ENCODE measurements at places on chromosomes 12 and 14.

GRCh38 chr14:100224229-100224866, 14.6 kb upstream of the YY1 start:
- DNase-seq, result no peak

- DNase-seq, result no peak
Observed at GRCh38 chr12:19546027-19546426, 106.7 kb downstream of the AEBP2 start.

DNA sequence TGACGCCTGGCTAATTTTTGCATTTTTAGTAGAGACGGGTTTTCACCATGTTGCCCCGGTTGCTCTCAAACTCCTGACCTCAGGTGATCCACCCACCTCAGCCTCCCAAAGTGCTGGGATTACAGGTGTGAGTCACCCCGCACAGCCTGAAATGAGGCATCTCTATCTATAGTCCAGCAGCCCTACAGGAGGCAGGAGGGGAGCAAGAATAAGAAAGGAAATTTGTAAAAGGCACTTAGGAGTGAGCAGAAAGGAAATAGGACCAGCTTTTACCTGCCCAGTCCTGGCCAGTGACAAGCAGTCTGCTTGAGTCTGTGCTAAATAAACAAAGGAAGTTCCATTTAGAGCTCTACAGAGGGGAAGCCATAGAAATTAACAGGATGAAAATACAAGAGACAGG, 15.0 kb upstream of the PSMA6 start:
- DNase-seq, result no peak

DNA sequence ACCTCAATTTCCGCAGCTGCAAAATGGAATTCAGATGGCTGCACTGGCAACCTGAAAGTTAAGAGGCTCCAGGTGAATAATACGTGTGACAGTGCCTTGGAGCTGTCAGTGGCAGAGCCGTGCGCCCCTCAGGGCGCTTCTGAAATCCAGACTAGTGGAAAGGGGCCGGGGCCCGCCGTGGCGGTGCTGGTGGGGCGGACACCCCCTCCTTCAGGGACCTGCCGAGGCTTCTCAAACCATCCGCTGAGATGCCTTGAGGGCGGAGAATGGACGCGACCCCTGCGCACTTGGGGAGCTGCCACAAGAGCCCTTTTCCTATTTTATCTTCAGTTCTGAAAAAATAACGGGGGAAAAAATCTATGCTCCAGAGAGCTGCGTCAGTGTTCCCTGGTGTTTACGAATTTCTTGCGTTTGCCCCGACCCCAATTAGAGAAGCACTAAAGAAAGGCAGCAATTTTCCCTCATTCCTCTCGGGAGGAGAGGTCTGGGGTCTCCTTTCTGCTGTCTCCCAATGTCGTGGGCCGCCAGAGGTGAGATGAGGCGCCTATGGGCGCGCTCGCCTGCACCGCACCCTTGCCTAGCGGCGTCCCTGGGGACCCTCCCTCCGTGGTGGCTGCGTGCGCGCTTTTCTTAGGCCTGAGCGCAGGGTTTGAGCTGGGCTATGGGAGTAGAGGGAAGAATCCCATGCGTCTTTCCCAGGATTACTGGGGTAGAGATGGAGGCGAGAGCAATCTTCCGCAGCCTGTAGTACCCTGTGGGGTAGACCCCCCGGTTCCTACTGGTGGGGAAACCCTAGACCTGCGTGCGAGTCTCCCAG, 2.2 kb downstream of the NOS1 start:
- DNase-seq, result no peak

GRCh38 chr14:91925001-91925726, 22.3 kb downstream of the FBLN5 start:
- no peak for DNase-seq

- DNase-seq, result no peak
Observed at GRCh38 chr14:77270361-77271112, 469 bp downstream of the NGB start.

- DNase-seq, result no peak
Observed at GRCh38 chr14:49550286-49551184, 35.6 kb downstream of the RPS29 start.

GRCh38 chr14:30443368-30444007, 115.5 kb upstream of the G2E3 start:
- no peak for DNase-seq

DNA sequence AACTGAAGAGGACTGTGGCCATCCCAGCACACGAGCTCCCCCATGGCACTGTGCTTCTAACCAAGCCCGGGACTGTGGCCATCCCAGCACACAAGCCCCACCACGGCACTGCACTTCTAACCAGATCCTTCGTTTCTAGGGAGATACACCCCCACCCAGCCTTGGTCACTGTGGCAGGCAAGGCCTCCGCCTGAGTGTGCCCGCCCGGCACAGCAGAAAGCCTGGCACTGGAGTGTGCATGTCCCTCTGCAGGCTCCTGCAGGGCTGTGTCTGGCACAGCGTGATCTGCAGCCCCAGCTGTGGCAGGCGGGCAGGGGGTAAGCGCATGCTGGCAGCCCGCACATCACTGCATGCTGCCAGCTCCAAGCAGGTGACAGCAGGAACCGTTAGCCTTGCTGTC, 49.8 kb downstream of the CCDC85C start:
- no peak for DNase-seq

GRCh38 chr12:129234209-129234608, 380.9 kb downstream of the GLT1D1 start:
- DNase-seq, result no peak

- DNase-seq, result no peak
Observed at GRCh38 chr12:74129702-74130101, 407.9 kb upstream of the ATXN7L3B start.

DNA sequence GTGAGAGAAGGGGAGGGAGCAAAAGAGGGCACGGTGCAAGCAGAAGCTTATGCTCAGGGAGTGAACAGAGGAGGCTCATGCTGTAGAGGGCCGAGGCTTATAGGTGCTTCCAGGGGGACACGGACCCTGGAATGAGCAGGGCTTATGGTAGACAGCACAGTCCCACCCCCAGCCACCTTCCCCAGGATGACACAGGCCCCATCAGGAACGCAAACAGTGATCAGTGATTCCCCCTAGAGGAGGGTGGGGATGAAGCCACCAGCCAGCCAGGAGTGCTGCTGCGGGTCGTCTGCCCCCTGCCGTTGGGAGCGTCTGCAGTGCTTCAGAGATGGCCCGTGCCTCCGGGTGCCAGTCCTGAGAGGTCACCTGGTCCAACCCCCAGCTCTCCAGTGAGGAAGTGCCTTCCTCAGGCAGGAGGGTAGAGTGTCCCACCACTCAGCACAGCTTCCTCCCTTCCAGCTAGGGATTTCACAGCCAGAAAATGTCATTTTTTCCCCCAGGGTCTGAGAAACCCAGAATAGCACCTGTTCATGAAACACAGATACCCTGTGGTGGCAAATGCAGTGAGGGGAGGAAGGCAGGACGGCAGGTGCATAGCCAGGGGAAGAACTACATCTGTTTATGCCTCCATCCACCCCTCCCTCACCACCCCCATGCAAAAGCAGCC, 60.7 kb downstream of the SLC6A12 start:
- DNase-seq, result peak; percentile 73

GRCh38 chr14:99354166-99354875, 82.3 kb upstream of the BCL11B start:
- no peak for DNase-seq

GRCh38 chr14:49882826-49883694, 9.8 kb upstream of the ARF6 start:
- peak; percentile 46 for DNase-seq

DNA sequence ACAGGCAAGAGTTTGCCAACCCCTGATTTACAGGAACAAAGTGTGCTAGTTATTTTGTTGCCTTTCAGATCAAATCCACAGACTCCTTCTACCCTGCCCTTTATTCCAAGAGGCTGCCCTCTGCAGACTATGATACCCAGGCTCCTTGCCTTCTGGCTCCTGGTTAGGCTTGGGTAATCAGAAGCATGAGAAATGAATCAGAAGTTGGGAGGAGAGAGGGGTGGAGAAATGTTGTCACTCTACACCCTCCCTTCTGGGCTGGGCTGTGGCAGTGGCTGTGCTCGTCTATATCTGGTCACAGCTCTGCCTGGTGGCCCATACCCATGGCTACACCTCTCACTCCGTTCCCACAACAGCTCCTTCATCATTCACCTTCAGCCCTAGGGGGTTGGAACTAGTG, 204.6 kb upstream of the PLXNC1 start:
- DNase-seq, result no peak

GRCh38 chr14:95876761-95877538, at the start of gene TUNAR:
TSS of gene TUNAR (plus strand) at chr14:95876832.
- no peak for DNase-seq

DNA sequence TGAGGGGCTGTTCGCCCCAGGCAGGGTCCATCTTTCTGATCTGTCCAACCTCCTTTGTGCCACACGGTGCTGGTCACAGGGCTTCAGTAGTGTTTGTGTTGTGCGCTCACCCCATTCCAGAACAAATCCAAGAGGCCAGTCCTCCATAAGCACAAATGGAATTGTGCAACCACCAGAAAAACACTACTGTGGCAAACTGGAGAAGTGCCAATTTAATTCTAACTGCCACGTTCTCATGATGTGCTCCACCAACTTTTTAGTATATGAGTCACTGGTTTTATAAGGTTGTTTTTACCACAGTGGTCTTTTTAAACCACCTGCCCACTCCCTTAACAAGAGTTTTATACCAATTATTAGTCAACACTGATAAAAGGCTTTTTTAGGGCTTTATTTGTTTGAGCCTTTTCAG, 380.2 kb downstream of the NAV3 start:
- no peak for DNase-seq

GRCh38 chr12:111635524-111635923, 36.4 kb upstream of the ATXN2 start:
- DNase-seq, result peak; percentile 28

GRCh38 chr12:2214411-2214810, 161.6 kb downstream of the CACNA1C start:
- DNase-seq, result no peak

DNA sequence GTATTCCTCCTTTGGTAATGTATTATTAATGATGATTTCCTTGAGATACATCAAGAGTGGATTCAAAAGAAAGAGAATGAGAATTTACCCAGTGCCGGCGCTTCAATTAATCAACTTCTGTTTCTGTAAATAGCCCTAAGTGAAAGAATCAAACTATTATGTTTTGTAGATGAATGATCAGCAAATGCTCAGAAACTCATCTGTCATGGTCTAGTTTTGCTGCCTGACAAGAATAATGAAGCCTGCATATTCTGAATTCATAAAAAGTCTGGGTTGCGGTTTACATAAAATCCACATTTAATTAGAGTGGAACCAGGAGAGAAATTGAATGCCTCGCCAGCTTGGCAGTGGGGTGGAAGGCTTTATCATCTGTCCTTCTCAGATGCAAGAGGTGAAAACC, 325.3 kb downstream of the GALC start:
- DNase-seq, result no peak

DNA sequence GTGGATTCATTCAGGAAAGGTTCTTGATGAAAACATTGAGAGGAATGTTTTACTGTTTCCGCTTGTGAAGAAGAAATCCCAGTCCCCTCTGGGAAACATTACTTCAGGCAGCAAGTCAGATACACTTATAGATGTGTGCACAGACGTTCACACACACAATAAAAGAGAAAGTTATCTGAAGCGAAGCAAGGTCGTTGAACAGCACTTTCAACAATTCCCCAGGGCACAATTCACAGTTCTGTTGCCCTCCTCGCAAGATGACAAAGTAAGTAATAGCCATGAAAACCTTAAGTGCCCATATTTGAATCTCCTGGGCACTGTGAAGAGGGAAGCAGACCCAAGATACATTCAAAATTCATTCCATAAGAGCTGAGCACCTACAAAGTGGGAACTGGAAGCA, 156.6 kb upstream of the CAND1 start:
- DNase-seq, result no peak

DNA sequence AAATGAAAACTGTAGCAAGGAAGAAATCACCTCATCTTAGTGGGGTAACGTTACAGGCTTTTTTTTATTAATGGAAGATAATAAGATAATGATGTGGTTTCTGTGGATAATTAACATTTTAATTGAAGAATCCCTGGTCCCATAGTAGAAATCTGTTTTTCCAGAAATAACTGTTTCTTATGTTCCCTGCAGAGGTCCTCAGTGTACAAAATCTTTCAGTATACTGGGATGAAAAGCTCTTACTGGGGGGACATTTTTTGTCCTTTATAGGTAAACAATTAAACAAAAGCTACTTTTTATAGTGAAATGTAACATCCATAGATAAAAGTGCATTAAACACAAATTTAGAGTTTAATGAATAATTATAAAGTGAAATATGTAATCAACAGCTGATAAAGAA, 312.2 kb downstream of the ATXN7L3B start:
- no peak for DNase-seq

DNA sequence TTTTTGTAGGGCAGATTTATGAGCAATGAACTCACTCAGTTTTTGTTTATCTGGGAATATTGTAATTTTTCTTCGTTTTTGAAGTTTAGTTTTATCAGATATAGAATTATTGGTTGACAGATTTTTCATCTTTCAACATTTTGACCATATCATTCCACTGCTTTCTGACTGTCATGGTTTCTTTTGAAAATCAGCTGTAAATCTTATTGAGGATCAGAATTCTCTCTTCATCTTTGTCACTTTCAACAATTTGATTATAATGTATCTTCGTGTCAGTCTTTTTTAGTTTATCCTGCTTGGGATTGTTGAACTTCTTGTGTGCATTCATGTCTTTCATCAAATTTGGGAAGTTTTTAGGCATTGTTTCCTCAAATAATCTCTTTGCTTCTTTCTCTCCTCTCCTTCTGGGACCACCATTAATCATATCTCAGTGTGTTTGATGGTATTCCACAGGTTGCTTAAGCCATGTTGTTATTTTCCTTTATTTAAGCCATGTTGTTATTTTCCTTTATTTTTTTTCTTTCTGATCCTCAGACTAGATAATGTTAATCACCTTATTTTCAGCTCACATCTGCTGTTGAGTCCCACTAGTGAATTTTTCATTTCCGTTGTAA, 229.7 kb upstream of the GARIN2 start:
- DNase-seq, result no peak

DNA sequence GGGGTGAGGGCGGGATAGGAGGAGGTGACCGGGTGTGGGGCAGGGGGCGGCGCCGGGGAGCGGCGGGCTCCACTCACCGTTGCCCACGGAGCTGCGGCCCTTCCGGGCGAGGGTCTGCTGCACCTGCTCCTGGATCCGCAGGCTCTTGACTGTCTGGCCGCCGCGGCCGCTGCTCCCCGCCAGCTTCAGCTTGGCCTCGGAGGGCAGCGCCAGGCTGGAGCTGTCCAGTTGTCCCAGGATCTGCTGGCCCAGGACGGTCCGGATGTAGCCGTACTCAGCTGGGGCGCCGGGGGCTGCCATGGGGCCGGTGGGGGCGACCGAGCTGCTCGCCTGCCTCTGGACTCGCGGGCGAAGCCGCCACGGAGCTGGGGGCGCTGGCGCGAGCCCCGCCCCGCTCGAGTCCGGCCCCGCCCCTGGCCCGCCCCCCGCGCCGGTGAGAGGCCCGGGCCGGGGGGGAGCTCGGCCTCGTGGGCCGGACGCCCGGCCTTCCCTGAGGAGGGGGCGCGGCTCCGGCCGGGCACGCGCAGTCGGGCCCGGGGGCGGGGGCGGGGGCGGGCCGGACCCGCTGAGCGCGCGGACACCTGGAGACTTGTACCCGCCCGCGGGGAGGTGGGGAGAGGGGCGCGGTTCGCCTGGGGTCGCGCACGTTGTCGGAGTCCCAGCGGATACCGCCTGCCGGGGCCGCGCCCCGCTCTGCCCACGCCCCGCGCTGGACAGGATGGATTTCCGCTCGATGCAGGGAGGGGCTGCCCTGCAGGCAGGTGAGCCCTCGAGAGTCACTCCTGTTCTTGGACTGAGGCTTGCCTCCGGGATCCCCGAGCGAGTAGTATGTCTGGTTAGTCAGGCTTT, at the start of gene PKP2:
Gene PKP2, minus strand, starts transcription at position 346 of the 849 bp plus-strand sequence. Its CDS starts 46 bp downstream, at position 300.
- no peak for DNase-seq

All from hematopoietic multipotent progenitor cell treated with erythropoietin and hydrocortisone succinate and interleukin-3 and kit ligand, for 15 days (in vitro differentiated cells).